ENCODE measurements at places on chromosomes 12 and 14. TPM values are rescaled to one million over a fixed set of nuclear protein-coding genes. Genes with fewer than 3 reads are reported as not detected.

ACACB gene
- total RNA-seq = 17.6 TPM

SSPN gene
- 177 TPM for total RNA-seq

RIMKLB gene
- 79.8 TPM for total RNA-seq

RBP5 gene
- 1.8 TPM for total RNA-seq

FGF23 gene
- 0.31 TPM for total RNA-seq

DNA sequence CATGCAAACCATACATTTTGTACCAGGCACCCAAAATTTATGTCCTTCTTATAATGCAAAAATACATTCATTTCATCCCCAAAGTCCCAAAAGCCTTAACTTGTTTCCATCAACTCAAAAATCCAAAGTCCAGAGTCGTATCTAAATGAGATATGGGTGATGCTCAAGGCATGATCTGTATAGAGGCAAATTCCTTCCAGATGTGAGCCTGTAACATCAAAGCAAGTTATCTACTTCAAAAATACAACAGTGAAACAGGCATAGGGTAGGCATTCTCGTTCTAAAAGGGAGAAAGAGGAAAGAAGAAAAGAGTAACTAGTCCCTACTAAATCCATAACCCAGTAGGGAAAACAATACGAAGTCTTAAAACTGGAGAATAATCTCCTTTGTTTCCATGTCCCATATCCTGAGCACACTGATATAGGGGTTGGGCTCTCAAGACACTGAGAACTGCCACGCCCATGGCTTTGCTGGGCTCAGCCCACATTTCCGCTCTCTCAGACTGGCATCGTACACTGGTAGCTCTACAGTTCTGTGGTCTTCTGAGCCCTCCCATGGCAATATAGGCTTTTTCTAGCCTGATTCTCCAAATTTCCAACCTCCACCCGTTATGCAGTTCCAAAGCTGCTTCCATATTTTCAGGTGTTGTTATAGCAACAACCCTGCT, 232.8 kb downstream of the TMTC2 start:
- DNase-seq = no peak

DNA sequence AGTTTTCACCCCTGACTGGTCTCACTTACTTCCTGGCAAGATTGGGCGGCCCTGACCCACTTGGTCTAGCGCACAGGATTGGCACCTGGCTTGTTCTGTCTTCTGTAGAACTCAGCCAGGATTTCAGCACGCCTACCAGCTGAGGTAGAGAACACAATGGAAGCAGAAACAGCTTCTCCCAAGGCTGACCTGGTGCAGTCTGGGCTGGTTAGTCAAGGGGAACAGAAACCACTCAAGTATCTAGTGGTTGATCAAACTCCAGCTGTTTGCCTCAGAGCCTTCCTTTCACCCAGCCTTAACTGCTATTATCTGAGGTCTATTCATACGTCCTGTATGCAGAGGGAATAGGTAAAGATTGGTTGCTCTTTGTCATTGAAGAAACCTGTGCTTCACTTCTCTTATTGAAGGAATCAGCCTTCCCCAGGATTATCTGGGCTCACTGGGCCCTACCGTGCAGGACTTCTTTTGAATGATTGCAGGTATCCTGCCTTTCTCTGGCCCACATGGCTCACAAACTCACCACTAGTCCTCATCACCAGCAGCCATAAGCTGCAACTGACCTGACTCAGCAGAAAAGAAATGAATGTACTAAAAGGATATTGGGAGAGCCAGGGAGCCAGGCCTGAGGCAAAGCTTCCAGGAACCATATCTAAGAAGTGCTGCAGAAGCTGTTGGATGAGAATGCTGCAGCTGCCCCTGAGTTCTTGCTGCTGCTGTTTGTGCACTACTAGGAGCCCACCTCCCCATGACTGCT, 2.5 kb upstream of the PLEKHD1 start:
- no peak for DNase-seq

GRCh38 chr12:2231956-2232355, 179.2 kb downstream of the CACNA1C start:
- no peak for DNase-seq

DNA sequence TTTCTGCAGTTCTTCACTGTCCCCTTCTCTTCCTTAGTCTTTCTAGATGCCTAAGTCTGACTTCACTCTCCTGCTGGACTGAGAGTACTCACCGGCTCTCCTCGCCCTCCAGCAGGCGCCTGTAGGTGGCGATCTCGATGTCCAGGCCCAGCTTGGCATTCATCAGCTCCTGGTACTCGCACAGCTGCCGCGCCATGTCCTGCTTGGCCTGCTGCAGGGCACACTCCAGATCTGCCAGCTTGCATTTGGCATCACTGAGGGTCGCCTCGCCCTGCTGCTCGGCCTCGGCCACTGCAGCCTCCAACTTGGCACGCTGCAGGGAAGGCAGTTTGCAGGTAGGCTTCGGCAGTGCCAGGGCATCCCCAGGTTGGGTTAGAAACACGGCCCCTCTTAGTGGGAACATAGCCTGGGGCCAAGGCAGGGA, 5.2 kb downstream of the KRT84 start:
- DNase-seq = peak; percentile 75

GRCh38 chr12:99224237-99224636, 423.3 kb upstream of the GARIN6 start:
- no peak for DNase-seq

GRCh38 chr14:78614593-78614992, 444.4 kb downstream of the NRXN3 start:
- DNase-seq = no peak

GRCh38 chr12:85975716-85976115, 101.6 kb downstream of the NTS start:
- DNase-seq = no peak

DNA sequence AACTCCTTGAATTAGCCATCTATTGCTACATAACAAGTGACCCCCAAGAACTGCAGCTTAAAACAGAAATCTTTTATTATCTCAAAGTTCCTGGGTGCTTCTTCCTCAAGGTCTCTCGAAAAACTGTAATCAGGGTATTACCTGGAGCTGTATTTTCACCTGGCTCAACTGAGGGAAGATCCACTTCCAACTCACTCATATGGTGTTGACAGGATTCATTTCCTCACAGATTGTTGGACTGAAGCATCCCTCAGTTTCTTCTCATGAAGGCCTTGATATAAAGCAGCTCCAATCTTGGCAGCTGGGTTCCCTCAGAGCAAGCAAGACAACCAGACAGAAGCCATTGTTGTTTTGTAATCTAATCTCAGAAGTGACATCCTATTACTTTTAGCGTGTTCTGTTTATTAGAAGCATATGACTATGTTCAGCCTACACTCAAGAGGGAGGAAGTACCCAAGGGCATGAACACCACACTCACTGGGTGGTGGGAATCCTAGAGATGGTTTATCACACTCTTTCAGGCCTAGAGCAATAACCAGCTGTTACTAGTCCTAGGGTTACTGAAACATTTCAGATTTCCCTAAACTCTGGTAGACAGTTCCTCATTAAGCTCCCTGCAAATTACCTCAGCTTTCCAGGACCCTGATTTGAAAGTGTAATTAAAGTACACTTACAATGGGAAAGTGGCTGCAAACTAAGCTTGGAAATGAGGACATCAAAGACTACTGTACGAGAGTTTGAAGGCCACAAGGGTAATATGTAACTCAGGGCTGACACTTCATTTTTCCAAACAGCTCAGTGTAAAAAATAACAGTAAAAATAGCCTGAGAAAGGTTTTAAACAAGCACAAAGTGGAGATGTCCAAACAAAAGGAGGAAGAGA, 222.2 kb downstream of the SEC23A start:
- DNase-seq = no peak

DNA sequence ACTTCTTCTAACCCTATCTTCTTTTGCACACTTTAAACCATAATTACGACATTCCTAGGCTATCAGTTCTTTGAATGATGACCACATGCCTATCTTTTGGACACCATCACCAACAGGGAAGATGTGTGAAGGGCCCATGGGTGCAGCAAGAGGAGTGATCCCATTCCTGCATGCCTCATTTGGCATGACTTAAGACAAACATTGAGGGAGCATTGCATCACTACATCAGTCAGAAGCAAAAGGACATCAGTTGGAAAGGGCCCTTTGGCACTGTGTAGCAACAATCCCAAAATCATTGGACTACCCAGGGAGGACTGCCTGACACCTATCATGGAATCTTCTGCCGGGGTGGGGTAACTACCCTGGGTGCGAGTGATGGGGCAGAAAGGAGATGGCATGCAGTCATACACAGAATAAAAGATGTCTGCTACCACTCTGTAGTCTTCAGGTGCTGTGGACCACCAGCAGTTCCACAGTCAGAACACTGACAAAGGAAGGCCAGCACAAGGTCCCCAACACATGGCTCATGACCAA, 10.7 kb upstream of the TMBIM6 start:
- no peak for DNase-seq

- DNase-seq = no peak
Measured at GRCh38 chr12:100566887-100567637, 6.4 kb upstream of the GAS2L3 start.

GRCh38 chr14:23881282-23881681, 72.3 kb upstream of the DHRS4 start:
- peak; percentile 12 for DNase-seq

GRCh38 chr12:128613837-128614590, 209.7 kb downstream of the SLC15A4 start:
- no peak for DNase-seq

- DNase-seq = no peak
Measured at GRCh38 chr14:39957290-39957689, 525.1 kb upstream of the FBXO33 start.

GRCh38 chr12:6551063-6551461, 4.8 kb downstream of the IFFO1 start:
- DNase-seq = peak; percentile 94

DNA sequence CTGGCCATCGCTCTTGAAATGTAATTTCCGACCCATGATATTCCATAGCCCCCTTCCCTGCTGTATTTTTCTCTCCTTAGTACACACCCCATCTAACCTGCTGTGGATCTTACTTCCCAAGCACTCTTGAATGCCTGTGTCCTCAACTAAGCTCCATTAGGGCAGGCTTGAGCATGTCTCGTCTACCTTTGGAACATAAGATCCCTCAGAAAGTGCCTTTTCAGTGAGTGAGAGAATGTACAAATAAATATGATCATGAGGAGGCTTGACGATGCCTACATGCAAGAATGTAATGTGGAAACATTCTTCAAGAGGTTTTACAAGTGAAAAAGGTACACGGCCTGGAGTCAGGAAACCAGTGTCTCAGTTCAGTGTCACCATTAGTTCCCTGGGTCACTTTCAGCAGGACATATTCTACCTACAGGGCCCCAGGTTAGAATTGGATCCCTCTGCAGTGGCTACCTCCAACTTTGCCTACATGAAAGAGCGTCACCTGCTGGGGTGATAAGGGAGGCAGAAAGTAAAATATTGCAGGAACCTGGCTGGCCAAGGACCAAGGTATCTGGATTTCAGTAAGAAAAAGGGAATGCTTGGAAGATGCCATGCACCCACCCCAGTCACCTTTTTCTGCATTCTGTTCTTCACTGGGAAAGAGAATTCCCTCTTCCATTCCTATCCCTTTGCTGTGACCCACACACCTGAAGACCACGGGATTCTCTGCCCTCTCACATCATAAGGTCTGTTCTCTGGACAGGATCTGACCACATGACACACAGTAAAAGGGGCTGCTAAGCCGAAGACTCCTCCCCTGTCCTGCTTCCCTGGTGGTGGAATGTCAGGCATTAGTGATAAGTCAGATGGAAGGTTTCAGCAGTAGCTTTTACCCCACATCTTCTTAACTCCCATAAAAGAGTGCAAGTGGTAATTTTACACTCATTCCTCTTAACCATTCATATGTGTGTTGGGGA, 24.6 kb upstream of the SERPINA1 start:
- DNase-seq = no peak

DNA sequence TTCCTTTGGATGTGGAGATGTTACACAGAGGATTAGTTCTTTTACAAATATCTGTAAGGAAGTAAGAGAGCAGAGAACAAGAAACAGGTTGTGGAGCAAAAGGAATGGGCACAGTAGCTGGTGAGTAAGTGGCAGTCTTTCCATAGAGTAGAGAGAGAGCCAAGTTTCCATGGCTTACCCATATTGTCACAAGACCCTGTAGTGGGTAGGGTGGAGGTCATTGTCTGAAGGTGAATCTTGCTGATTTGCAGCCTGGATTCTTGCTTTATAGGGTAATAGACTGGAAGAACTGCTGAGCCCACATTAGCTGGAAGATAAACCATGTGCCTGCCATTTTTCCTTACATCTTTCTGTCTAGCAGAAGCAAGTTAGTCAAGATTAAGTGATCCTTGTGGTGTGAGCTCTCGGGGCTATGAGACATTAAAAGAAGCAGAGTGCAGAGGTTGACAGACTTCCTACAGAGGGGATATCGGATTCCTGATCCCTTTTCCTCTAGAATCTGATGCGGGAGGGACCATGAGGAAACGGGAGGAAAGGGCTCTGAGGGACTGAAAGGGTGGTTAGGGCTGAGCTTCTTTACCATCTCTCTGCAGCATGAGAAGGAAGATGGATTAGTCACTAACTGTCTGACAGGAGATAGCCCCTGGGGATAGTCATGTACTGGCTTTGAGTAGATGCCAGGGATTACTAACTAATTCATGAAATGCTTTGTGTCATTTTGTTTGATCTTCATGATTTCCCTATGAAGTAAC, 44.0 kb upstream of the LRTM2 start:
- peak; percentile 16 for DNase-seq

DNA sequence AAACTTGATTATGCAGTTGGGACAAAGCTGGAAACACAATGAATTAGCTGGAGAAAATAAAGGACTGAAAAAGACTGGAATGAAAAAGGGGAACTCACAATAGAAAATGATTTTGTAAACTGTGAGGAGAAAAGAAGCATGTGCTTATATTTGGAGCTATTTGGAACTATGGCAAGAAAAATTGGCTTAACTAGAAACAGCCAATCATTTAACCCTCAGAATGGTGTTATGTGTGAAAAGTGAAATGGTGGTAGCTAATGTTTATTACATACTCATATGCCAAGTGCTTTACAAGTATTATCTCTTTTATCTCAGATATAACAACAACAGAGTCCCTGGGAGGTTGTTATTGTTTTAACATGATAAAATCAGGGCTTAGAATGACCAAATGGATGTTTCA, 583.1 kb upstream of the SEL1L start:
- DNase-seq = no peak

- DNase-seq = no peak
Measured at GRCh38 chr14:42014301-42014700, 407.6 kb downstream of the LRFN5 start.

GRCh38 chr12:115267464-115267863, 583.5 kb upstream of the TBX3 start:
- no peak for DNase-seq

- DNase-seq = no peak
Measured at GRCh38 chr12:108580531-108580930, 17.4 kb downstream of the TMEM119 start.

DNA sequence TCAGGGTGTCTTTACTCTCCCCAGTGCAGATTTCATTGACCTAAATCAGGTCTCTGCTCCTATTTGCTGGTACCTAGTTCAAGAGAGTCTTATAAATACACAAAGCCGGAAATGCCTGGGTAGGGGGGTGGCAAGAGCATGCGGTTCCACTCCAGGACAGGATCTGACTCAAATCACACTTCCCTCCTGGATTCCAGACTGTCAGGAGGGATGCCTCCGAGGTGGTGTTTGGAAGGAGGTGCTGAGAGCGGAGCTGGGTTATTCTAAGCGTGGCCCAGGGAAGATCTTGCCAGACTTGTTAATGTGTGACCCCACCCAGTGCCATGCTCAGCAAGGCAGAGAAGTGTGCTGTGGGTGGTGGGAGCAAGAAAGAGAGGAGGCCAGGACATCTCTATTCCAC, 49.8 kb downstream of the B4GALNT3 start:
- peak; percentile 34 for DNase-seq

GRCh38 chr14:45249856-45250575, 3.0 kb downstream of the MIS18BP1 start:
- DNase-seq = peak; percentile 48
